ENCODE measurements at places on chromosomes 1 and 21. TPM values are rescaled to one million over a fixed set of nuclear protein-coding genes. Genes with fewer than 3 reads are reported as not detected.

The SYT11 gene
- 24.7 TPM for total RNA-seq

The NFIA gene
- 149 TPM for total RNA-seq

The GABRD gene
- total RNA-seq = not detected

The PEX10 gene
- total RNA-seq = 19.5 TPM

The E2F2 gene
- not detected for total RNA-seq

The RIMS3 gene
- 12.8 TPM for total RNA-seq

The RBM11 gene
- total RNA-seq = 1.4 TPM

The CR2 gene
- not detected for total RNA-seq

The VPS45 gene
- 44.7 TPM for total RNA-seq

The PRAMEF26 gene
- not detected for total RNA-seq

The CORT gene
- total RNA-seq = not detected

The ASAP3 gene
- 37.7 TPM for total RNA-seq

The ARTN gene
- total RNA-seq = 0.47 TPM

The ATP6V1G3 gene
- not detected for total RNA-seq

The IFT25 gene
- total RNA-seq = 23.3 TPM

The C1orf116 gene
- total RNA-seq = 0.19 TPM

The THEMIS2 gene
- total RNA-seq = 14.3 TPM

The PIGR gene
- total RNA-seq = 0.16 TPM

The CLCA4 gene
- total RNA-seq = 20.3 TPM

The RHOU gene
- total RNA-seq = 36.9 TPM

The KCNE2 gene
- not detected for total RNA-seq

The IQGAP3 gene
- 0.58 TPM for total RNA-seq

The HOOK1 gene
- 2.0 TPM for total RNA-seq

The CRNN gene
- total RNA-seq = 5.8 TPM

The DMBX1 gene
- total RNA-seq = not detected

The ADCY10 gene
- 0.12 TPM for total RNA-seq

The CEP350 gene
- 74.4 TPM for total RNA-seq

The CRB1 gene
- 0.20 TPM for total RNA-seq

The PAQR7 gene
- 6.5 TPM for total RNA-seq
